ENCODE measurements at places on chromosomes 3 and 15.

GRCh38 chr15:31035610-31036009 is 44.2 kb upstream of the MTMR10 start:
- no peak for DNase-seq

DNA sequence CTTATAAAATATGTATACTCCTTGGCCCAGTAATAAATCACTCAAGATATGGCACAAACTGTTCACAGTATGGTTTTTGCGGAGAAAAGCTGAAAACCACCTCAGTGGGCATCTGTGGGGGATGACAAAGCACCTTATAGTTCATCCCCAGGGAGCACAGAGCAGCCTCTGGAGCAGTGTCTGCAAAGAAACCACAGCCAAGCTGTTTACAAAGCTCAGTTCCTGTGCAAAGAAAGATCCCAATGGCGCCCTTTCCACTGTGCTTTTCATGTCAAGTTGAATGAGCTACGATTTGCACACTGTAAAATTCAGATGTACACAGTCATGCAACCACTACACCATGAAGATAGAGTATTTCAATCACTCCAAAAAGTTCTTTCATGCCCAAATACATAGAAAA is 2.5 kb upstream of the EFCC1 start:
- DNase-seq = no peak

DNA sequence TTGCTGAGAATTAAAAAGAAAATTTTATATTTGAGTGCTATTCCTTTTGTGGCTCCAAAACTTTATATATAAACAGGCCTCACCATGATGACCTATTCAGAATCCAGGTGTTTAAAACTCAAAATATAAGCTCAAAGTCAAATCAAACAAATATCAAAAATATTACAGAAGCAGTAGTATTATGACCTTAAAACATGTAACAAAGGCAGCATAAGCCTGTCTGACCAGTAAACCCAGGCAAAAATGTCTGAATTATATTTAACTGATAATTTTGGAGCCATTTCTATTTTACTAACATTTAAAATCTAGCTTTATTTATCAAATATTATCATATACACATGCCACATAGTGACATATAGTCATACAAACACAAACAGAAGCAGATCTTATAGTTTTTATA is 6.4 kb upstream of the NOX5 start:
- DNase-seq = no peak

DNA sequence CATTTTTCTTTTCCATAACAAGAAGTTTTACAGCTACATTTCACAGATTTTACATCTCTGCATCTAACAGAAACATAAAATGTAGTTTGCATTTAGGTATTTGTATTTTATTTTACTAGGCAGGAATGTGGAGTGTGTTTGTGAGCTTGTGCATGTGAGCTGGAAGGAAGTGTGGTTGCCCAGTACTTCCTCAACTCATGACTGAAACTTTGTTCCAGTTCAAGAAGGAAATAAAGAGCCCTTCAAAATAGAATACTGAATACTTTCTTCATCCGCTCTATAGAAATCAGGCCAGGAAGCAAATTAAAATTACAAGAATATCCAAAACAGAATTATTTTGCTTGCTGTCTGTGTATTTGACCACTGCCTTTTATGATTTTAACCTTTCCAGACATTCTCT is 81.3 kb downstream of the CHL1 start:
- DNase-seq = no peak

DNA sequence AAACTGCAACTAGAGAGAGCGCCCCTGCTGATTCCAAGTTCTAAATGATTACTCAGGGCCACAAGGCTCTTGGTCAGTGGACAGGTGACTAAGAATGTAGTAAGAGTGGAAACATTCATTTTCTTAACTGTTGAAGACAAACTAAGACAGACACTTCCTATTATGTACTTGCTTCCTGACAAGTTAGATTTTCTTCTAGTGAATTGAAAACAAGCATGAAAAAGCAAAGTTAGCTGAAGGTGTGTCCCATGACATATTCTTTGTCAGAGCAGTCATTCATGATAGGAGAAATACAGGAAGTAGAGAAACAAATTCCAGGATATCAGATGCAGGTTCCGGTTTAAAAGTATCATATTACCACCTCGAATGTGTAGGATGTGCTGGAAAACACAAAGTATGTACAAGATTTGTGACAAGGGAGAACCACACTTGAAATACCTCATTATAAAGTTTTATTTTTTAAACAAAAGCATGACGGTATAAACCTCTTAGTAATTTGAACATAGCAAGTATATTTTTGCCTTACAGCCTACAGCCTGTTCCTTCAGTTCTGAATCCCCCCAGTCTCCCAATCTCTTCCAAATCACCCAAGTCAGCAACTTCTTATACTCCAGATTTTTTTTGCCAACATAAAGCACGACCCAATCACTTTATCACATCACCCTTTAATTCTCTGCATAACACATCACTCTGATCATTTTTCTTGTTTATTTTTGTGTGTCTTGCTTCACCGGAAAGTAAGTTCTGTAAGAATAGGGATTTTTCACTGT is 6.2 kb downstream of the TSPAN3 start:
- no peak for DNase-seq

DNA sequence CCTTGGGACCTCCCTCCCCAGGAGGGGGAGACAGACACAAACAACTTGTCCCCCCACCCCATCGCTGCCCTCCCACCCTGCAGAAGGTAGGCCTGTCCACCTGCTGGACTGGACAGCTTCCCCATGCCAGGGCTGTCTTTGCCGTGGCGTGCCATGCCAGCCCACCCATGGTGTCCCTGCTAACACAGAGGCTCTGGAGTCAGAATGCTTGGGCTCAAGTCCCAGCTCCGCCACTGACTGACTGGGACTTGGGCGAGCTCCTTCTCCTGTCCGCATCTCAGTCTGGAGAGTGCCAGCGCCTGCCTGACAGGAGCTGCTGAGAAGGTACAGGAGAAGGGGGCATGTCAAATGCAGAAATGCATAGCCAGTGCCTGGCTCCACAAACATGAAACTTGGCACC is 23.9 kb downstream of the WNT7A start:
- no peak for DNase-seq

GRCh38 chr3:33645060-33645647 is 72.9 kb downstream of the CLASP2 start:
- DNase-seq = no peak

DNA sequence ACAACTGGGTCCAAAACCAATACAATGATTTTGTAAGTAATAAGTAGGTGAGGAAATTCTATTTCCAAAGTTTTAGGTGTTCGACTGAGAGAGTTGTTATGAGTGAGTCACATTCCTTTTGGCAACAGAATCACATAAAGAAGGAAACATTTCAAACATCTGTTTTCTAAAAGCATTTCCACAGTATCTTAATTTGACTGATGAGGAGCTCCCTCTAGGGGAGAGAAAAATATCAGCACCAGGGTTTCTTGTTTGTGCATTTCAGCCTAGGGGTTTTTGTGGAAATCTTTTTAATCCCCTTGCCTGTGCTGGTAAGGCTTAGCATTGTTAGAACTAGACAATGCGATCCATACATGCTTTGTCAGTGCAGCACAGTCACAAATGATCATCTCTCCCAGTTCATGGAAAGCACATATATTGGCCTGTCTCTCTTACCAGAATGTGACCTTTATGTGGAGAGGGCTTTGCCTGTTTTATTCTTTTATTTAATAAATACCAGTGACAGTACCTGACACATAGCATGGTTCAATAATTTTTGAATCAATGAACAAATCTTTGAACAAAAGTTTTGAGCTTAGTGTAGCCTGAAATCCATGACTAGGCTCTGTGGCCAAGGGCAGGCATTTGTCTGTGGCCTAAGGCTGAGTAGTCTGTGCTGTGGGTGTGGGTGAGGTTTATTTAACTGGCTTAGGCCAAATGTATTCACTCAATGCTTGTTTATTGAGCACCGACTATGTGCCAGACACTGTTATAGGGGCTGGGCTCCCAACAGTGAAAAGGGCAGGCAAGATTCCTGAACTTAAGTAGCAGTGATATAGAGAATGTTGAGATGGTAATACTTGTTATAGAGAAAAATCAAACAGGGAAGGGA is 21.1 kb upstream of the IQCF6 start:
- no peak for DNase-seq

GRCh38 chr3:122784436-122784835 is 9.2 kb downstream of the HSPBAP1 start:
- DNase-seq = no peak

- DNase-seq = no peak
Observed at GRCh38 chr3:107432013-107432515, 54.8 kb downstream of the CCDC54 start.

DNA sequence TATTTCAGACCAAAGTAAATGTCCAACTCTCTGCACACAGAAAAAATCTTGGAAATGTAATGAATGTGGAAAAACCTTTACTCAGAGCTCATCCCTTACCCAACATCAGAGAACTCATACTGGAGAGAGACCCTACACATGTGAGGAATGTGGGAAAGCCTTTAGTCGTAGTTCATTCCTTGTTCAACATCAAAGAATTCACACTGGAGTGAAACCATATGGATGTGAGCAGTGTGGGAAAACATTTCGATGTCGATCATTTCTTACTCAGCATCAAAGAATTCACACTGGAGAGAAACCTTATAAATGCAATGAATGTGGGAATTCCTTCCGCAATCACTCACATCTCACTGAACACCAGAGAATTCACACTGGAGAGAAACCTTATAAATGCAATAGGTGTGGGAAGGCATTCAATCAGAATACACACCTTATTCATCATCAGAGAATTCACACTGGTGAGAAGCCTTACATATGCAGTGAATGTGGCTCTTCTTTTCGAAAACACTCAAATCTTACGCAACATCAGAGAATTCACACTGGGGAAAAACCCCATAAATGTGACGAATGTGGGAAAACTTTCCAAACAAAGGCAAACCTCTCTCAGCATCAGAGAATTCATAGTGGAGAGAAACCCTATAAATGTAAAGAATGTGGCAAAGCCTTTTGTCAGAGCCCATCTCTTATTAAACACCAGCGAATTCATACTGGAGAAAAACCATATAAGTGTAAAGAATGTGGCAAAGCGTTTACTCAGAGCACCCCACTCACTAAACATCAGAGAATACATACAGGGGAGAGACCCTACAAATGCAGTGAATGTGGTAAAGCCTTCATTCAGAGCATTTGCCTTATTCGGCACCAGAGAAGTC is 8.0 kb upstream of the ZNF501 start:
- no peak for DNase-seq

- DNase-seq = no peak
Observed at GRCh38 chr3:171781711-171782127, 28.6 kb downstream of the PLD1 start.

- DNase-seq = no peak
Observed at GRCh38 chr15:79193103-79193502, 89.4 kb upstream of the ANKRD34C start.

- DNase-seq = no peak
Observed at GRCh38 chr3:117589454-117589853, 879.9 kb downstream of the TUSC7 start.

GRCh38 chr3:129718201-129718600 is 111.7 kb upstream of the PLXND1 start:
- DNase-seq = no peak

GRCh38 chr3:56775838-56776555 is 25.8 kb downstream of the ARHGEF3 start:
- no peak for DNase-seq

- DNase-seq = no peak
Observed at GRCh38 chr15:64640146-64640871, 135.1 kb downstream of the RBPMS2 start.

GRCh38 chr15:74768771-74769342 is 13.0 kb upstream of the CSK start:
- DNase-seq = no peak

- DNase-seq = no peak
Observed at GRCh38 chr3:100602506-100603444, 6.6 kb upstream of the ADGRG7 start.

GRCh38 chr3:155412904-155413303 is 119.4 kb upstream of the STRIT1 start:
- no peak for DNase-seq

- DNase-seq = no peak
Observed at GRCh38 chr3:161403251-161403650, 31.9 kb upstream of the SPTSSB start.

DNA sequence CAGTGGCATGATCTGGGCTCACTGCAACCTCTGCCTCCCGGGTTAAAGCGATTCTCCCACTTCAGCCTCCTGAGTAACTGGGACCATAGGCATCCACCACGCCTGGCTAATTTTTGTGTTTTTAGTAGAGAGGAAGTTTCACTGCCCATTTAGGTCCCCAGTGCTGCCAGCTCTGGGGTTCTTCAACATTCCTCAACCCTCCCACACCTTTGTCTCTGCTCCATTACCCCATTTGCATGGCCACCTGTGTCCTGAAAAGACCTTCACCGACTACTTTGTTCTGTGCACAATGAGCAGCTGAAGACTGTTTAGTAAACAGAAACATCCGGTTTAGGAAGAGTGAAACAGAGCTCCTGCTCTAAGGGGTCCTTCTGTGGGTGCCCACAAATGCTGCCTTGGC is 92.0 kb downstream of the FAM43A start:
- no peak for DNase-seq

- DNase-seq = no peak
Observed at GRCh38 chr3:108102420-108103039, 11.7 kb upstream of the CD47 start.

GRCh38 chr3:187858041-187858440 is 112.8 kb upstream of the BCL6 start:
- no peak for DNase-seq

- DNase-seq = no peak
Observed at GRCh38 chr3:180747805-180748361, 68.6 kb upstream of the CCDC39 start.

DNA sequence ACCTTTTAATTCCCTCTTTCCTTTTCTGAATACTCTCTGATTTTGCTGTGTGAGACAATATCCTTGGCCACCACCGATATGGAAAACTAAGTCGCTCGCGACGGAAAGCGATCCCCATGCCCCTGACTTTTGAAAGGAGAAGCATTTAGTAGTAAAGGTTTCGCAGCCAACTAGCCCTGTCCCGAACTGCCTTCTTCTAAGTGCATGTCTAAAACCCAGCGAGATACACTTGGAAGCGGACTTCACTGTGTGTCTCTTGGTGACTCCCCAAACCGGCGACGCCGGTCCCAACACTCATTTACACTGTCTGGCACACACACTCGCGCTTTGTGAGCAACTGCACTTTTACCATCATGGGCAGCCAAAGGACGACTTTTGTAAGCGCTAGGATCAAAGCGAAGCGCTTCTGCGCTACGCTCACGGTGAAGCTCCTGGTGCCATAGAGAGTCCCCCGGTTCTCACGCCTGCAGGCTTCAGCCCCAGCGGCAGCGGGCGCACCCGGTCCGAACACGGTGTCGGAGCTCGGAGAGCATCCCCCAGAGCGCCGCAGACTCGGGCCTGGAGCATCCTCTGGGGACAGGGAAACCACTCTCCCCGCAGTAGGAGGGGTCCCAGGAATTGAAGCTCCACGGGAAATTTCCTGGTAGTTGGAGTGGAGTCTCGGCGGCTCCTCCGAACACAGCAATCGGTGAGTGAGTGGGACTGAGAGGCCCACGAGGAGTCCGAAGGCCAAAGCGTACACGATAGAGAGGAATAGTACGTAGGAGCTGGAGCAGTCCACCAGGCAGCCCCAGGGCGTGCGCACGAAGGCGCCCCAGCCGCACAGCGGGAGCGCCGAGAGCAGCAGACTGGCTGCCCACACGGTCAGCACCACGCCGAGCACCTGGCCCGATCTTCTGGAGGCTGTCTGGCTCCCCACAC is 1.4 kb downstream of the GPR149 start:
- DNase-seq = no peak

Data from stimulated activated CD4-positive, alpha-beta T cell treated with anti-CD3 and anti-CD28 coated beads, Interleukin-4, amount 100 ng/mL, for 48 hours (primary cell).